Activated CD4-positive, alpha-beta T cell treated with anti-CD3 and anti-CD28 coated beads, Interleukin-2, amount 50 U/mL, for 16 hours (primary cell): ENCODE measurements at places on chromosomes 6 and 20.

GRCh38 chr20:10448270-10449156, 13.4 kb downstream of the SLX4IP start:
- DNase-seq: no peak

GRCh38 chr6:12751694-12752325, 35.2 kb downstream of the PHACTR1 start:
- peak; percentile 21 for DNase-seq

GRCh38 chr6:157405986-157406385, 25.0 kb downstream of the ZDHHC14 start:
- DNase-seq: no peak

DNA sequence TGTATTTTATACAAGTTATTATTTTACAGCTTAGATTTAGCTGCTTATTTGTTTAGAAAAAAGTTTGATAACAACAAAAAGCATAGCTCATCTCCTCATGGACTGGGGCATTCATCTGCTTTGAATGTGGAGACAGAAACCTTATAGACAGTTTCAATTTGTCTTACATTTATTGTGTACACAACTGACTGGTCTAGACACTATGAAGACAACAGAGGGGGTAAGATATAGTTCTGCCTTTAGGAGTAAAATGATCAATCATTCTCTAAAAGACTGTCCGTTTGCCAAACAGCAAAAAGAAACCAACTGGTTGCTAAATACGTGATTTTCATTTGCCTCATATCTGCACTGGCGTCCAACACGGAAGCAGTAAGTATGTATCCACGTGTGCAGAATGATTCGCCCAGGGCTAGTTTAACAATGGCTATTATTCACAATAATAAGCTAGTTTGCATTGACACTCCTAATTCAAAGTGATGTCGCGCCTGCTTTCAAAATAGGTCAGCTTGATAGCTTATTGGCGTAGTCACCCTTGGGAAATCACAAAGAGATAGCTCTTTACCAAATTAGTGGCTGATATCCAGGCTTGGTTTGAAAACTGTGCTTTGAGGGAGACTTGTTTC, 153.6 kb downstream of the BMP2 start:
- no peak for DNase-seq

DNA sequence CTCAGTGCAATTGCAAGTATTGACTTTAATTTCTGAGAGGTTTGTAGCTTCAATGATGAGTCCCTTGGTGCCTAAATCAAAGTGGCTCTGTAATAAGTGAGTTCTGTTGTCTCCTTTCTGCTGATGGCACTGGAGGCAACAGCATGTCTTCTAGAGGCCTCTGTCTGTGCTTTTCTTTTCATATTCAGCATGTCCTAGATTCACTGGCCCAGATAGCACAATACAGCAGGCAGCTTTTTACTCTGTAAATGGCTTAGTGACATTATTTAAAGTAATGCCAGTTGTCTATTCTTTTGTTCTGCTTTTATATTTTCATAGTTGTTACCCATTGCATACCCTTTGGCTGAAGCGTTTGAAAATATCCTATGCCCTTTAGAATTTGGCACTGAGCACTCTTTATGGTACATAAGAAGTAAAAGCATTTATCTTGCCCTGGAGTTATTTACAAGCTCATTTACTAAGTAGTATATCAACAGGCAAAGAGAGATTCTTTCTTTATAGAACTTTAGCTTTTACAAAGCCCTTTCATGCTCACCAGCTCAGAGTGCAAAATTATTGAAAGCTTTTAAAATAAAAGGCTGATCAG, 271.5 kb upstream of the KCNQ5 start:
- DNase-seq: no peak

DNA sequence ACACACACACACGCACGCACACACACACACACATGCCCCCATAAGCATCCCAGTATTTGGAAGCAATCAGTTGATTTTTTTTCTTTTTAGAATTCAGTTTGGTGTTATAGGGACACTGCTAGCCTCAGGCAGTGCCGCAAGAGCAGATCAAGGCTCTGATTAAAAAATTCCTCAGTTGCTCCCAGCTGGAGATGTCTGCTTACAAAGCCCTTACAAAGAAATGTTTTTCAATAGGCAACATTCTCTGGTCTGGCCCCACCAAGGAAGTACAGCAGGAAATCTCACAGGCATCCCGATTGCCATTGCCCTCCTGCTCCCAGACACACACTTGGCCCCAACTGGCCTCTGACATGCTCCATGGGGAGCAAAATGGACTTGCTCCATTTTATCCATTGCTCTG, 22.9 kb upstream of the CD83 start:
- no peak for DNase-seq

DNA sequence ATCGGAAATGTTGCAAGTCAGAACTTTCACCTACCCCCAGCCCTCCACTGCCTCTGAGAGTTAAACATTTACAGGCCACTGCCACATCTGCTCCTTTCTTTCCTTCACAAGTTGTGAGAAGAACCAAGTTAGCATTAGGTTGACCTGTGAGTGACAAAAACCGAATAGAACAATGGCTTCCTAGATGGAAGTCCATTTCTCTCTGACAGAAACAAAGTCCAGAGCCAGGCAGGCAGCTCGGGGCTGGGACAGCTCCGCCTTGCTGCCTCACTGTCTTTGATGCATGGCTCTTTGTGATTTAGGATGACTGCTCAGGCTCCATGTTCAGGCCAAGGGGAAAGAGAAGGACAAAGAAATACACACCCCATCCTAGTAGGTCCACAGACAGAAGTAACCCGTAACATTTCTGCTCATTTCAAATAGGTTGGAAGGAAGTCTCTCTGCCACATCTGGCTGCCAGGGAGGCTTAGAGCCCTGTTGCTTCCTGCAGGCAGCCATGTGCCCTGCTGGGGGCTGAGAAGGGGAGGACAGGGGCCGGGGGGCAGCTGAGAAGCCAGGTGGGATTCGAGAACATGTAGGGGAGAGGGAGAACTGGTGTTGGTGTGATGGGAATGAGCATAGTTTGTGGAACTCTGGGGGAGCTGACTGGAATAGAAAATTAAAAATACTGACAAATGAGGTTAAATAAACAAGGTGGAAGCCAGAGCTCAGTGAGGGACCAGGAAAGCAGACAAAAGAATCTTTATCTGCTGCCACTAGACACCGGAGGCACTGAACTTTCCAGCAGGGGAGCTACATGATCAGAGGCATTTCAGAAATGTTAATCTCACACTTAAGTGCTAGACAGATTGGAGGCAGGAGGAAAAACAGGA, 19.5 kb upstream of the IER3 start:
- no peak for DNase-seq

DNA sequence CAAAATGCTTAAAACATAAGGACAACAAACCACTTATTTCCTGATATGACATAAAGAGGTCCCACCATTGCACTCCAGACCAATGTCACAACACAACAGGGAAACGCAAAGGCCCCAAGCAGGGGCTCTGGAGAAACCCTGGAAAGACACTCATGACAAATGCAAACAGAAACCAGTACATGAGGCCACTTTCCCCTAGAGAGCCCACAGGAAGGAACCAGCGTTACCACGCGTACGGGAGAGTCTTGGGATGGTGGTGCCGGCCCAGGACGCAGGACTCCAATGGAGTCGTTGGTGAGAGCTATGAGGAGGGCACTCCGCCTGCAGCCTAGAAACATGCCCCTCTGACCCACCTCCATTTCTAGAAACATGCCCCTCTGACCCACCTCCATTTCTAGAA, 20.2 kb downstream of the GMEB2 start:
- DNase-seq: no peak

- DNase-seq: no peak
Measured at GRCh38 chr20:15889514-15890256, 683.6 kb downstream of the KIF16B start.

DNA sequence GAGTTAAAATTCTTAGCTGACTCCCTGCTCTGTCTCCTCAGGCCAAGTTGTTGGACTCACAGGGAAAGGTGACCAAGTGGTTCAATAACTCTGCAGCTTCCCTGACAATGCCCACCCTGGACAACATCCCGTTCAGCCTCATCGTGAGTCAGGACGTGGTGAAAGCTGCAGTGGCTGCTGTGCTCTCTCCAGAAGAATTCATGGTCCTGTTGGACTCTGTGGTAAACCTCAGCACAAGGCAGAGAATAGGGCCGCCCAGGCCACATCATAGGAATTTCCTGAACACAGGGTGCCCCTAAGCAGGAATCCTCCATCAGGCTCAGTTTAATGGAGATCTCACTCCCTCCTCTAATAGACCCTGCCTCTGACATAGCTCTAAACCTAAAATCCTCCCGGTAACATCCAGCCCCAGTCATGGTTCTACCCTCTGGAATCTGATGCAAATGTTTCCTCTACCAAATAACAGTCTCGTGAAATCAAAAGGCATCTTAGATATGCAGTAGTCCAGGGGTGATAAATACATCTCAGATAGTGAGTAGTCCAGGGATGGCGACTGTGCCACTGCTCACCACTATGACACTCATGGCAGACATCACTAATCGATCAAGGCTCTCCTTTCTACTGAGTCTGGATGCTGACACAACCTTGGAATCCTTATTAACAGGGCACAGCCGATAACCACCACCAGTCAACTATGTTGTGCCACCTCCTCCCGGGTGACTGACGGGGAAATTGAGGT, 18.3 kb downstream of the BPIFB1 start:
- no peak for DNase-seq

- peak; percentile 88 for DNase-seq
Measured at GRCh38 chr6:129748212-129748900, 38.4 kb upstream of the ARHGAP18 start.

GRCh38 chr6:148760258-148760534, 13.4 kb downstream of the UST start:
- DNase-seq: no peak

DNA sequence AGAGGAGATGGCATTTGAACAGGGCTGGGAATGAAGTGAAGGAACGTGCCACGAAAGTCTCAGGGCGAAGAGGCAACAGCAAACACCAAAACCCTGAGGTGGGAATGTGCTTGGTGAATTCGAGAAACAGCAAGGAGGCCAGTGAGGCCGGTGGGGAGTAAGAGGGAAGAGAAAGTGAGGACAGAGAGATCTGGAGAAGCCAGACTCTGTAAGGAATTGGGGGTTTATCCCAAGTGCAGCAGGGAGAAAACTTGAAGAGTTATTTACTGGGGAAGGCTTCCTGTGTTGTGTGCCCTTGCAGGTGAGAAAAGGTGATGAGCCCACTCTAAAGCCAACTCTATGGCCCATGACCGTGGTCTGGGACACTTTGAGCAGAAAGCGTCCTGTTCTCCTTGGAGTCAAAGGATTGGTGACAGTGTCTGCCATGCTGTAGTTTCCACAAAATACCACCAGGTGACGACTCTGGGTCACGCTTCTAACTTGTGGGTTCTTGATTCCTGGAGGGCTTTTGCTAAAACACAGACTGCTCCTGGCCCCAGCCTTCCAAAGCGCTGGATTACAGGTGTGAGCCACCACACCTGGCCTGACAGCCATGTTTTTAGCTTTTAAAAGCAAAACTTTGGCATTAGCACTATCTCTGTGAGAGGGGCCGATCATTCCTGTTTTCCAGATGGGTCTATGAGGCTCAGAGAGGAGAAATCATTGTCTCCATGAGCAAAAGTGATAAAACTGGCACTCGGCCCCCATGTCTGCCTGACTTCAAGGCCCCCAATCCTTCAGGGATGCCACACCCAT, 18.0 kb upstream of the CSNK2A1 start:
- peak; percentile 65 for DNase-seq

DNA sequence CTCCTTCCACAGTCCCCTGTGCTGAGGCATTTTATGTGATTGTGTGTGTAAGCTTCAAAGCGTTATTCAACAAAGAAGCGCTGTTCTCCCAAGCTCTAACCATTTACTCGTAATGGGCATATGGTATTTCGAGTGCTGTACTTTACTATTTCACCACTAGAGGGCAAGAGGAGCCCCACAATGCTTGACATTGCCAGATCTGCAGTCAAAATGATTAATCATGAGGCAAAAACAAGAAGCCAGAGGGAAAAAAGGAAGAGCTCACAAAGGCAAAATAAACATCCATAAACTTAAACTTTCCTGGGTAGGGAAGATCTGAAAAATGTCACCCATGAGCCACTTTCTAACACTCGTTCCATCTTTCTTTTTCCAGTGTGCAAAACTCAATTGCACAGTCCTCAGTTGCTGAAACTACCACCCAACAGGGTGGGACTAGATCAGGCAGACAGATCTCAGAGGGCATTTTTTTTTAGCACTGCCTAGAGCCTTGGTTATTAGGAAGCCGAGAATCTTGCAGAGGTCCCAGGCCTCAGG, 215.0 kb upstream of the PLCB4 start:
- DNase-seq: peak; percentile 53

DNA sequence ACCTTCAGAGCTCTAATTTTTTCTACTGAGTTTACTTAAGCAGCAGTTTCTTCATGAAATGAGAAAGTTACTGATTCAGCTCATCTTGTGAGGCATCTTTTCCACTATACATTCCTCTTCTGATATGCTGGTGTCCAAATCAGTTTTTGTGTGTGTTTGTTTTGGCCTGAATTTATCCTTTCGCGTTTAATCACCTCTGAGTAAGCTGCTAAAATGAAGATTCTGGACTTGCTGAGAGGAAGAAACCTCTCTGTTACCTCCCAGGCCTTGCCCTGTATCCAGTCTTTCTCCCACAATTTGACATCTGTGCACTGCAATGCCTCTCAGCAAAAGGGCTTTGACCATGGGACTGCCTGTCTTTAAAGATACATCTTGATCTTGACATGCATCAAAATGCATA, 536.2 kb upstream of the NRSN1 start:
- DNase-seq: no peak

DNA sequence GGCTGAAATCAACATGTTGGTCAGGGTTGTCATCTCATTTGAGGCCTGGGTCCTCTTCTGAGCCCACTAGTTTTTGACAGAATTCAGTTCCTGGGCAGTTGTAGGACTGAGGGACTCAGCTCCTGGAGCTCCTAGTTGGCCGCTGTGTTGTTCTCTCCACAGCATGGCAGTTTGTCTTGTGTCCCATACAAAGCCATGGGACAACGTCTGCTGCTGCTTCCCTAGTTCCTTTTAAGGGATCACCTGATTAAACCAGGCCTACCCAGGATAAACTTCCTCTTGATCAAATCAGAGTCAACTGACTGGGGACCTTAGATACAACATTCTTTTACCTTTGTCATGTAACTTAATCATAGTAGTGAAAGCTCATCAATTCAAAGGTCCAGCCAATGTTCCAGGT, 141.0 kb downstream of the BCAS1 start:
- DNase-seq: no peak

- peak; percentile 14 for DNase-seq
Measured at GRCh38 chr20:60206259-60206658, 248.0 kb downstream of the CDH26 start.

GRCh38 chr6:43052842-43053544, 658 bp downstream of the CUL7 start:
- DNase-seq: no peak
